ENCODE measurements at places on chromosomes 4 and X. TPM values are rescaled to one million over a fixed set of nuclear protein-coding genes. Genes with fewer than 3 reads are reported as not detected.

DNA sequence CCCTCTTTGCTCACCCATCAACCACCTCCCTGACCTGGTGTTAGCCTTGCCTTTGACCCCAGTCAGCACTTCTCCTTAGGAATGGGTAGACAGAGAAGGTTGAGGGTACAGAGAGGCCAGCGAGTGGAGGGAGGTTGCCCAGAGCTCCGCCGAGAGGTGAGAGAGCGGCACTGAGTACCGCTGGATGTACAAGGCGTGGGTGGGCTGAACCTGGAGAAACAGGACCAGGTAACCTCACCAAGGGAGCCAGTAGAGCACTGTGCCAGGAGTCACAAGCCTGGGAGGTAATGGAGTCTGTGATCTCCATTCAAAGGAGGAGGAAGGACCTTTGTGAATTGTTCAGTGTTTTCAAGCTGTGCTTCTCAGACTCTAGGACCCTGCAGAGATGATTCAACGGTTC, 256.2 kb downstream of the EVC2 start:
- no peaks in the 10 kb centered on the region for H3K4me1 ChIP-seq
- H3K4me3 ChIP-seq = no peak overlapping the region
- no peaks in the 10 kb centered on the region for H3K27me3 ChIP-seq
- no peak for DNase-seq
- H3K27ac ChIP-seq = no peak overlapping the region

DNA sequence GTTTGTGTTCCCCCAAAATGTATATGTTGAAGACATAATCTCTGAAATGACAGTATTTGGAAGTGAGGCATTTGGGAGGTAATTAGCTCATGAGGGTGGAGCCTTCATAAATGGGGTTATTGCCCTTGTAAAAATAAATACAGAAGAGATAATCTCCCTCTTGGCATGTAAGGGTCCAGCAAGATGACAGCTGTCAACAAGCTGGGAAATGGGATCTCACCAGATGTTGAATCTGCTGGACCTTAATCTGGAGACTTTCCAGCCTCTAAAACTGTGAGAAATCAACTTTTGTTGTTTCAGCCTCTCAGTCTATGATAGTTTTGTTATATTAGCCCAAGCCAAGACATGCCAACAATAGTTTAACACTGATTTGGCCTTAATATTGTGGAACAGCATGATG, 438.2 kb upstream of the PCDH7 start:
- H3K27me3 ChIP-seq = no peaks in the 10 kb centered on the region
- H3K36me3 ChIP-seq = no peaks in the 10 kb centered on the region
- H3K4me1 ChIP-seq = no peaks in the 10 kb centered on the region

- H3K4me3 ChIP-seq = no peak overlapping the region
- no peak for DNase-seq
- no peaks in the 10 kb centered on the region for H3K4me1 ChIP-seq
- H3K36me3 ChIP-seq = no peaks in the 10 kb centered on the region
Measured at GRCh38 chr4:148653681-148654080, 211.5 kb upstream of the NR3C2 start.

DNA sequence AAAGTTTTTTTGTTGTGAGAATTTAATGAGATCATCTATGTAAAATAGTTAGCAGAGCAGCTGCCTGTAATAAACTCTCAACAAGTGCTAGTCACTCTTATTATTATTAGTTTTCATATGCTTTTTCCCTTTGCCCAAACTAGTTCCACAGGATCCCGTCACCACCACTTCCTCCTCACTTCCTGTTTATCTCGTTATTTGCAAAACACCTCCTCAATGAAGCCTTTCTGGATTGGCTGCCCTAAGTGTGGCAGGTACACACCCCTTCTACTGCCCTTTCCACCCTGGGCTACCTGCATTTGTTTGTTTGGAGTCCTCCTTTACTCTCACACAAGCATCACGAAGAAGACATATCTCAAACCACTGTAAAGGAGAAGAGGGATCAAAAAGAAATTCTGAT, 54.4 kb upstream of the KLF3 start:
- peak overlapping the region; percentile 32 for H3K27ac ChIP-seq
- H3K27me3 ChIP-seq = no peaks in the 10 kb centered on the region
- no peak overlapping the region for H3K4me3 ChIP-seq
- H3K4me1 ChIP-seq = peaks cover 30% of the 10 kb centered on the region
- no peak for DNase-seq
- H3K36me3 ChIP-seq = no peaks in the 10 kb centered on the region

The NEIL3 gene
- total RNA-seq = not detected
